ENCODE measurements at places on chromosomes 12 and 14. TPM values are rescaled to one million over a fixed set of nuclear protein-coding genes. Genes with fewer than 3 reads are reported as not detected.

SLCO1A2 gene
- polyA plus RNA-seq, result not detected

FGF6 gene
- polyA plus RNA-seq, result not detected

TAS2R7 gene
- polyA plus RNA-seq, result not detected

SLC17A8 gene
- not detected for polyA plus RNA-seq

NPAS3 gene
- not detected for polyA plus RNA-seq

SYNDIG1L gene
- polyA plus RNA-seq, result not detected

TRHDE gene
- polyA plus RNA-seq, result not detected

MSI1 gene
- not detected for polyA plus RNA-seq

ESYT1 gene
- polyA plus RNA-seq, result 202 TPM

HOXC13 gene
- not detected for polyA plus RNA-seq

ACSM4 gene
- not detected for polyA plus RNA-seq
